ENCODE measurements at places on chromosomes 2 and 18.

DNA sequence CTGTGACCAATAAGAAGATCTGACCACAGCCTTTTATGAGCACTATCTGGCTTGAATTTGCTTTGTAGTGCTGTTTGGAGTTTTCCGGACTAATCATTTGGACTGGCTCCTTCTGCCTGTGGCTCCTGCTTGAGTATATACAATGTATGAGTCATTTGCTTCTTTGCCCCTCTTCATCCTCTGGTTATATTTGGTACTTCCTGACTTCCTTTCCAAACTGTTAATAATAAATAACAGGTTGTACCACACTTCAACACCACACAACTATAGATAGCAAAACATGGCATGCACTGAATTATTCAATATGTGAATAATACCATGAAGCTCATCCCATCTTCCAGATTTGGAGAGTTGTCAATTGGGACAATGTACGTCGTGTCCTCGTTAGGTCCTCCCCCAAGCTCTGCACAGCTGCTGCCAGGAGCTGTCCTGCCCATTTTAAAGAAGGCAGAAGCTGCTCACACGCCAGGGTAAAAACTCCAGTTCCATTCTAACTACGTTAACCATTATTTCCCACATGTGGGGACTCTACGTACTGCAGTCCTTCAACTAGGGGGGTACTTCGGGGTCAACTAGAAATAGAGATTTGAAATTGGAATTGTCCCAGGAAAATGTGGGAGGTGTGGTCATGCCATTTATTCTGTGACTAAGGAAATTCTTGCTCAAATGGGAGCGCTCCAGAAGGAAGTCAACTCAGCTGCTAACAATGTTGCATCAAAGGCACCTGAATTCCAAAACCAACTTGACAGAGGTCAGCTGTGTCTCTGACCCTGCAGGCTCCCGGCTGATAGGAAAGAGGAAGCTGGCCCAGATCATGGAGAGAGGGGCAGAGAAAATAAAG, 38.1 kb downstream of the ST8SIA5 start:
- DNase-seq = peak; percentile 61

DNA sequence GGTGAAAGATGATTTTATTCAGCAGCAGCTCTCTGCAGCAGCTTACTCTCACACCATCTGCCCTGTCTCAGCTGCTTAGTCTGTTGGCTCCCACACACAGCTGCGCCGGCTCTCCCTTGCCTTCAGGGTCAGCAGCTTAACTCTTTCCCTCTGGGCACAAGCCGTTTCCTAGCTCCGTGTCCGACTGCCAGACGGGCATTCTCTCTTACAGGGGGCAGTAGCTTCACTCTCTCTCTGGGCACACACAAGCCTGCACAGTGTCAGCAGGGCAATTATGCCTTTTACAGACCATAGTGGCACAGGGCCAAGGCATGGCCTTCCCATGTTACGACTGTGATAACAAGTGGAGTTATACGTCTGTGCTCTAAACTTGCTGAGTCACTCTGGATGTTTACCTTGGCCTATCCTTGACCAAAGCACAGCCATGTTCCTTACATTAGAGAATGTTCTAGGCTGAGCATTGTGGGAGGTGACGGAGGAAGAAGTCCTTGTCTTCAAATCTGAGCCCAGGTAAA, 31.7 kb downstream of the PCARE start:
- DNase-seq = no peak

- no peak for DNase-seq
Measured at GRCh38 chr18:22469061-22469734, 51.5 kb upstream of the CTAGE1 start.

DNA sequence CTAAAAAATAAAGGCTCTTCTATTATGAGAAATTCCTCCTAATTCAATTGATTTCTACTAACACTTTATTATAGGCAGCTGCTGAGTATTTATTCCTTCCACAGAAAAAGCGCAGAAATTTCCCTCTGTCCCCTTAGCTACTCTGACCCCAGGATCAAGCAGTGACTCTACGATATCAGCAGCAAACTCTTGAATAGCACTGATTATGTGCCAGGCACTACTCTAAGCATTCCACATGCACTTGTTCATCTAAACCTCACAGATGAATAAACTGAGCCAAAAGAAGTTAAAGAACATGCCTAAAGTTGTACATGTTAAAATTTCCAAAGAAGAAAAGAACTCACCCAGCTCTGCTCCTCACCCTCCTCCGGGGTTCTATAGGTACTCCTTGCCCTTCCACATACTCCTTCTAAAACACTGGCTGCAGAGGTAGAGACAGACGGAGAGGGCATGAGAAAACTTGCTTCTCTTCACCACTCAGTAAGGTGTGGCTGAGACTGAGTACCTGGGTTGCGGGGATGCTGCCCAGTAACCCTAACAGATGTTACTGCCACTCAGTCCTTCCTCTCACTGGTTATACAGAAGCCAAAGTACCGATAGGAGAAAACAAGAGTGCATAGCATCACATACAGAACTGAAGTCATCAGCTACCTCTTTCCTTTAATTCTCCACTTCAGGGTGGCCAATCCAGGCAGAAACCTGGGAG, 9.9 kb downstream of the C1D start:
- no peak for DNase-seq

GRCh38 chr2:86632672-86633071, 9.0 kb upstream of the RNF103 start:
- no peak for DNase-seq

DNA sequence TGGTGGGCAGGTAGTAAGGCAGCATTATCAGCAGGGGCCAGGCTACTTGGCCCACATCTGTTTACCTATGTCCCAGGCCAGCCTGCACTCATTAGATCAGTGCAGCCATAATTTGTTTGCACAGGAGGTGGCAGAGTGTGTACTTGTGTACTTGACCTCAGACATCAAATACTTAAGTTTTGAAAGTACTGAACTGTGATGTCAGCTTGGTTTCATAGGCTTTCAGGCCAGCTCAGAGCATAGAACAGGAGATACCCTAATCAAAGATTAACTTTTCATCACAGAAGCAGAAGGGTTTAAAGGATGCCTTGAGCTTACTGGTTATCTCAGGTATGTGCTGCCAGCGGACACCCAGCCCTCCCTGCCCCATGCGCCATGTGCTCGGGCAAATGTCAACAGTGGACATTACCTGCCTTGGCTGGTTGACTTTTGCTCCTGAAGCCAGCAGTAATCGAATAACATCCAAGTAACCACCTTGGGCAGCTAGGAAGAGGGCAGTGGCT, 33.2 kb downstream of the ANKRD29 start:
- no peak for DNase-seq

GRCh38 chr18:37578886-37579513, 13.4 kb upstream of the CELF4 start:
- DNase-seq = no peak

- no peak for DNase-seq
Measured at GRCh38 chr2:220293966-220294365, 666.5 kb downstream of the SLC4A3 start.

GRCh38 chr2:239833269-239834109, 191.7 kb downstream of the NDUFA10 start:
- DNase-seq = no peak

- DNase-seq = no peak
Measured at GRCh38 chr2:186205254-186205911, 280.7 kb upstream of the ZC3H15 start.

DNA sequence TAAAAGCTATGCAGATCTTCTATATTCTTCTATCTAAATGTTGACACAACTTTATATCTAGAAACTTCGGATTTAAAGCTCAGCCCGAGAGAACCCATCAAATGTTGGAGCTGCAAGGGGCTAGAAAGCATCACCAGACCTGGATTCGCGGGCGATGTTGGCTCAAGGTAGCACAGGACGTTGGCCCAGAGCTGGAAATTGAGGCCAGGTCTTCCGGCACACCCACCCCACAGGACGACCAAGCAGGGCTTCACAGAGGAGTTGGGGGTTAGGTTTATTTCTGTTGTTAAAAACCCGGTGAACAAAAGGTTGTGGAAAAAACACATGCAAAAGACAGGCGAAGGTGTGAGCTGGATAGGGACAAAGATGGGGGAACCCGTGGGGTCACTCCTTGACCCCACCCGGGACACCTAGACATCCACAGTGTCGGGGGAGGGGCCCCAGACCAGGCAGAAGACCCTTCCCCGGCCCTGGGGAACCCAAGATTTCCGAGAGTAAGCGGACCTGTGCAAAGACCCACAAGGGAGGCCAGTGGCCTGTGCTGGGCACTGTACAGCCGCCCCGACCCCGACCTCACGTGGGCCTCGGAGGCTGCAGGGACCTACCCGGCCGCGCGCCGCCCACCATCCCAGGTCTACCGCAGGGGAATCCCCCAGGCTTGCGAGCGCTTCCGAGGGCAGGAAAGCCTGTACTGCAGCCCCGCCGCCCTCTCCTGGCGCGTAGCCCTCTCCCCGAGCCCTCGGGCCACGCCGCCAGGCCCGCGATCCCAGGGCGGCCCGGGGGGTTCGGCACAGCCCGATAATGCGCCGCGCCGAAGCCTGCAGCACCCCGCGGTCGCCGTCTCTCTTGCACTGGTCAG, 1.8 kb upstream of the AGBL5 start:
- DNase-seq = no peak

DNA sequence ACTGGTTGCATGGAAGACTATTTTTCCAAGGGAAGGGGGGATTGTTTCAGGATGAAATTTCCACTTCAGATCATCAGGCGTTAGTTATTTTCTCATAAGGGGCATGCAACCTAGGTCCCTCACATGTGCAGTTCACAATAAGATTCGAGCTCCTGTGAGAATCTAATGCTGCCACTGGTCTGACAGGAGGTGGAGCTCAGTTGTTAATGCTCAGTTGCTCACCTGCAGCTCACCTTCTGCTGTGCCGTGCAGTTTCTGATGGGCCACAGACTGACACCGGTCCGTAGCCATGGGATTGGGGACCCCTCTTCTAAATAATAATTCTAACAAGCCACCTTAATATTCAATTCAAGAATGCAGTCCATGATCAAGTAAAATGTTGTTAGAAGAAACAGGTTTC, 34.9 kb downstream of the PLCL1 start:
- DNase-seq = no peak

GRCh38 chr2:75569546-75569945, 8.8 kb upstream of the EVA1A start:
- DNase-seq = no peak

- DNase-seq = no peak
Measured at GRCh38 chr18:13377496-13377895, 158.9 kb downstream of the LDLRAD4 start.

- no peak for DNase-seq
Measured at GRCh38 chr2:195016841-195017240, 640.2 kb upstream of the SLC39A10 start.

GRCh38 chr18:76616373-76616772, 121.3 kb upstream of the ZNF516 start:
- DNase-seq = no peak

DNA sequence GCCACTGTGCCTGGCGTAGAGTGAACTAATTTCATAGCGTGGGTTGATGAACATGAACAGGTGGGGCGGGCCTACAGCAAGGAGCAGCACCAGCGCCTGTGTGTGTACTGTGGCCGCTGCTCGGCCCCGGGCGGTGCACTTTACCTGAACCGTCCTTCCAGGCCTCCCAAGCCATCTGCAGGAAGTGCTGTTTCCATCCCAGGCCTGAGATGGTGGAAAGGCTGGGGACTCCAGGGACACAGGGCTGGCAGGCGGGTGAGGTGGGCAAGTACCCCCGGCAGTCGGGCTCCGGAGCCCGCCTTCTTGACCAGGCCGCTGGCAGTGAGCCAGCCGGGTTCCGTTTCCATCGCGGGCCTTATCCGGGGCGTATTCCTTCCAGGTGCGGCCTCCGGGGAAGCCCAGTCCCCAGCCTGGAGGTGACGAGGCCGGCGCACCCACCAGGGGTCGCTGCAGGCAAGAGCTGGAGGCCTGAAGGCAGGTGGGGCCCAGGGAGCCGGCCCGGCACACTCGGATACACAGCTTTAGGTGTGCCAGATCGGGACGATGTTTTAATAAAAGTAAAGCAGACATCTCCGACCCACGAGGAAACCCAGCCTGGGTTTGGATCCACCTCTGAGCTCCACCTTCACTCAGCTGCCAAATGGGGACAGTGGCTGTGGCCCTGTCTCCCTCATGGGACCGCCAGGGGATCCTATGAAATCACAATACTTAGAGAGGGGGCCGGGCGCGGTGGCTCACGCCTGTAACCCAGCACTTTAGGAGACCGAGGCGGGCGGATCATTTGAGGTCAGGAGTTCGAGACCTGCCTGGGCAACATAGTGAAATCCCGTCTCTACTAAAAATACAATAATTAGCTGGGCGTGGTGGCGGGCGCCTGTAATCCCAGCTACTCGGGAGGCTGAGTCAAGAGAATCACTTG, 22.7 kb upstream of the PDIA6 start:
- DNase-seq = peak; percentile 81

- DNase-seq = no peak
Measured at GRCh38 chr2:140717481-140717880, 1413.3 kb downstream of the LRP1B start.

DNA sequence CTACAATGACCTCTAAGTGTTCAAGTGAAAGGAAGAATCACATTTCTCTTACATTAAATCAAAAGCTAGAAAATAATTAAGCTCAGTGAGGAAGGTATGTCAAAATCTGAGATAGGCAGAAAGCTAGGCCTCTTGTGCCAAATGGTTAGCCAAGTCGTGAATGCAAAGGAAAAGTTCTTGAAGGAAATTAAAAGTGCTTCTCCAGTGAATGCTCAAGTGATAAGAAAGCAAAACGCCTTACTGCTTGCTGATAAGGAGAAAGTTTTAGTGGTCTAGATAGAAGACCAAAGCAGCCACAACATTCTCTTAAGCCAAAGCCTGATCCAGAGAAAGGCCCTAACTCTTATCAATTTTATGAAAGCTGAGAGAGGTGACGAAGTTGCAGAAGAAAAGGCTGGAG, 932.3 kb upstream of the ACVR2A start:
- no peak for DNase-seq

GRCh38 chr2:47402555-47402804, 476 bp upstream of the MSH2 start:
- DNase-seq = peak; percentile 27

DNA sequence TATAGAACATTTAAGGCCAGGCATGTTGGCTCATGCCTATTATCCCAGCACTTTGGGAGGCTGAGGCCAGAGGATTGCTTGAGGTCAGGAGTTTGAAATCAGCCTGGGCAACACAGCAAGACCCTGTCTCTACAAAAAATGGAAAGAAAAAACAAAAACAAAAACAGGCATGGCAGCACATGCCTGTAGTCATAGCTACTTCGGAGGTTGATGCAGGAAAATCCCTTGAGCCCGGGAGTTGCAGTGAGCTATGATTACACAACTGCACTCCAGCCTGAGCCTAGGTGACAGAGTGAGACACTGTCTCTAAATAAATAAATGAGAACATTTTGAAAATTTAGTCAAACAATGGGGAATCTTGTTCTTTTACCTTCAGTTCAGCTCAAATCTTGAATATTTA, 12.1 kb upstream of the YES1 start:
- DNase-seq = no peak

GRCh38 chr2:118705032-118705431, 142.4 kb downstream of the EN1 start:
- no peak for DNase-seq

- DNase-seq = no peak
Measured at GRCh38 chr18:25097569-25098056, 254.4 kb downstream of the ZNF521 start.

DNA sequence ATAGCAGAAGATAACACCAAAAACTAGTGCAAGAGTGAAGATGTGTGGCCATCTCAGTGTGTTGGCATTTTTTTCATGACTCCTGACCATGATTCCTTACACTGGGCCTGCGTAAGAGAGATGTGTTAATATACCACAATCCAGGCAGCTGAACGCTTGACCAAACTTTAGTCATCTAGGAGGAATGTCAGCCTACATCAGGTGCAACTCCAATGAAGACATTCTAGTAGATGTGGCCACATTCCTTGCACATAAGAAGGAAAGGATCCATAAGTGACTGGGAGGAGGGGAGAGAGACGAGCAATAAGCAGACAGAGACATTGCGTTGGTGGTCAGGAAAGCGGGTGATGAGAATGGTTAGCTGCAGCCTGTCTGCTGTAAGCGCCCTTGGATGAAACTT, 42.6 kb downstream of the CYRIA start:
- peak; percentile 27 for DNase-seq

All from AG08396 (cell line).